ENCODE measurements at places on chromosomes 6 and 20. TPM values are rescaled to one million over a fixed set of nuclear protein-coding genes. Genes with fewer than 3 reads are reported as not detected.
A peak's percentile ranks its signal among the peaks of the same experiment; 100 is the strongest.

DNA sequence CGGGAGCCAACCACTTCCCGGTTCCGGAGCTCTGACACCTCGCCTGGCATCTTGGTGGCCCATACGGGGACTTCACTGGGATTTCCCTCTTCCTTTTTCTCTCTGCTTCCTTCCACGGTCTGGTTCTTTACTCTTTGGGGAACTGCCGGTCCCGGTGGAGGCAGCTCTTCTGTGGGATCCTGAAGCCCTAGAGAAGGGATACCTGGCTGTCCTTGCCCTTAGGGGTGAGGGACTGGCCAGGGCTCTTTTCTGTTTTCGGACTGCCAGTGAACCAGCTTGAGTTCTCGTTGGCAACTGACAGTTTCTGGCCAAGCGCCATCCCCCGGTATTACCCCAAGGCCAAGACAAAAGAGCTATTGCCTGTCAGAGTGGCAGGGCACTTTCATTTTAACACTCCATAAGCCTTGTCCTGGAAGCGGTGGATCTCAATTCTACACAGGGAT, 880 bp upstream of the CPXM1 start:
- no peak for ATAC-seq

DNA sequence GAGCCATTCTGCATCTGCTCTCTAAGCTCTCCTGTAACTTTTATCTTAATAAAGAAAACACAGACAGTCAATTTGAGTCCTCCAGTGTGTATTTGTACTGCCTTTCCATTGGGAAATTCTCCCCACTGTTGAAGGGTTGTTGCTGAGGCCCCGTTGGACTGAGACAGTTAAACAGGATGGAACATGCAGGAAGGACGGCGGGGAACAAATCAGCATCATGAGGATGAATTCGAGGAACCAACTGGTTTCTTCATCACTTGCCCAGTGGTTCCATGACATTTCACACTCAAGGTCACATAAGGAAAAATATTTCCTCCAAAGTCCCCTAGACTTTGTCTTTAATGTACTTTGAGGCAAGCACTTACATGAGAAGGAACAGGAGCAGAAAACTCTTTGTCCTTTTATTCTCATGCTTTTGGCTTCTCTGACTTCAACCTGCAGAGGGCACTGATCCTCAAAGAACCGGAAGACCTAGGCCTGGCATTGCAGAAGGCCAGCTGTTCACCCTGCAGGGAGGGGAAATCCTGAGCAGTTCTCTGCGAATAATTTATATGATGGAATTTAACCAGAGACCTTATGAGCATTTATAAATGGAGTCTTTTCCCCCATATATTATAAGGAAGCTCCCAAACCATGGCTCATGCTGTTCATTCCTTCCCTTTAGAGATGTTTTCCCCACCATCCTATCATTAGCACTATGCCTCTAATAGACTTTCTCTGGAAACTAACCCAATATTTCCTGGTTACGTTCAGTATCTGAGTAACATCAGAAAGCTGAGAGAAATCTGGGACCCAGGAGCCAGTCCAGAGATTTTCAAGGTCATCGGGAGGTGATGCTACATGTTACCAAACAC, 55.2 kb upstream of the ADGRF1 start:
- peak; percentile 98 for ATAC-seq

- no peak for ATAC-seq
Measured at GRCh38 chr6:46898006-46898405, 23.7 kb downstream of the ADGRF5 start.

GRCh38 chr6:129209355-129209754, 326.4 kb downstream of the LAMA2 start:
- ATAC-seq, result no peak

DNA sequence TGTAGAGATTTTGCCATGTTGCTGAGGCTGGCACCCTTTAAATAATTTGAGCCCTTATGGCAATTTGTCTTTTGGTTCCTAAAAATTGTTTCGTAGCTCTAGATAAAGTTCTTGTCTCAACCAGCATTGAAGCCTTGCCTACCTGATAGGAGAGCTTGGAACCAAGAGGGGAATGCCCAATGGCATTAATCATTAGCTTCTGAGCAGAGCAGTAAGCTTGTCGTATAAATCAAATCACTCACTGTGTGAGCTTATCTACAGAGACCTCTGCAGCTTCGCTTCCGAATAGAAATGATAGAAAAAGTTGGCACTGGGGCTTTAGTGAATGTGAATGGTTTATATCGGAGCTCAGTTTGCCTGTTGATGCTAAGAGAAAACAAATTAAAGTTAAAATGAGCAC, 10.7 kb downstream of the ANKRD6 start:
- ATAC-seq, result no peak

DNA sequence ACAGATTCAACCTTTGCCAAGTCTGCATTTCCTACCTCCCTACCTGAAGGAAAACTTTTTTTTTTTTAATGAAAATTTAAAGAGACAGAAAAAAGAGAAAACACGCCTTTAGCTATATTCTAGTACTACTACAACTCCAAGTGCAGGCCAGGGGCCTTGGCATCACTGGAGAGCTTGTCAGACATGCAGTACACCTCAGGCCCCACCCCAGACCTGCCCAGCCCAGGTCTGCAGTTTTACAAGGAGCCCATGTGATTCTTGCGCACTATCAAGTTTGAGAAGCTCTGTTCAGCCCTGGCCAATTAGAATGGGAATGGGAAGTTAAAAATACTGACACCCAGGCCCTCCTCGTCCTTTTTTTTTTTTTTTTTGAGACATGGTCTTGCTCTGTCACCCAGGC, 85.0 kb downstream of the NFATC2 start:
- no peak for ATAC-seq

DNA sequence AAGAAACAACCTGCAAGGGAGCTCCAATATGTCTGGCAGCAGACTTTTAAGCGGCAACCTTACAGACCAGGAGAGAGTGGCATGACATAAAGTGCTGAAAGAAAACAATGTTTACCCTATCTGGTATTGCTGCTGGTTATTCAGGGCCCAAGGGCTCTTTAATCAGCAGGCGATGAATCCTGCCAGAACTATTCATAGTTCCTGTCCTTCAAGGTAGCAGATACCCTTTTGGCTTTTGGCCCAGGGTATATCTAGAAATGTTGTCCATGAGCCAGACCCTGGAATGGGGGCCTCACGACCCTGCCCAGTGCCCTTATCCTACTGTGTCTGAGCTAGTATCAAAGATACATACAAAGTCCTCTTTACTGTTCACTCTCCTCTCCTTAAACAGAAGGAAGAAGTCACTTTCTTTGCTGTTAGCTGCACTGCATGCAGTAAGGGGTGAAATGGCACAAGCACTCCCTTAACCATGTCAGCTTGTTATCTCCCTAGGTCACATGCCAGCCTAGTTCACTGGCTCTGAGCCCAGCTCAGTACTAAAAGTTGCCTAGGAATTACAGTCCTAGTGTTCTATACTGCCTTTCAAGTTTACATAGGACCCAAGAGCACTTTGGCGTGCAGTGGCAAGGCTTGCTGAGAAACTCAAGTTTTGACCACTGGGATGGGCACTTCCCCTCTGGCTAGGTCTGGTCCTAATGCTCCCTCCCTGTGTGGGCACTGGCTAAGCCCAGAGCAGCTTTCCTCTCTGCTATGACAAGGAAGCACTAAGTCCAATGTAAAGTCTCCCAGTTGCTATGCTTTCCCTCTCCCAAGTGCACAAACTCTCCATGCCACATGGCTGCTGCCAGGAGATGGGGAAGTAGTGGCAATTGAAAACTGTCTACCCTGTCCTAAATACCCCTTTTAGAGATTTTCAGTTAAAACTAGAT, 122.0 kb downstream of the HTR1B start:
- ATAC-seq, result no peak

- peak; percentile 76 for ATAC-seq
Measured at GRCh38 chr6:33589731-33590530, 9.9 kb upstream of the BAK1 start.

DNA sequence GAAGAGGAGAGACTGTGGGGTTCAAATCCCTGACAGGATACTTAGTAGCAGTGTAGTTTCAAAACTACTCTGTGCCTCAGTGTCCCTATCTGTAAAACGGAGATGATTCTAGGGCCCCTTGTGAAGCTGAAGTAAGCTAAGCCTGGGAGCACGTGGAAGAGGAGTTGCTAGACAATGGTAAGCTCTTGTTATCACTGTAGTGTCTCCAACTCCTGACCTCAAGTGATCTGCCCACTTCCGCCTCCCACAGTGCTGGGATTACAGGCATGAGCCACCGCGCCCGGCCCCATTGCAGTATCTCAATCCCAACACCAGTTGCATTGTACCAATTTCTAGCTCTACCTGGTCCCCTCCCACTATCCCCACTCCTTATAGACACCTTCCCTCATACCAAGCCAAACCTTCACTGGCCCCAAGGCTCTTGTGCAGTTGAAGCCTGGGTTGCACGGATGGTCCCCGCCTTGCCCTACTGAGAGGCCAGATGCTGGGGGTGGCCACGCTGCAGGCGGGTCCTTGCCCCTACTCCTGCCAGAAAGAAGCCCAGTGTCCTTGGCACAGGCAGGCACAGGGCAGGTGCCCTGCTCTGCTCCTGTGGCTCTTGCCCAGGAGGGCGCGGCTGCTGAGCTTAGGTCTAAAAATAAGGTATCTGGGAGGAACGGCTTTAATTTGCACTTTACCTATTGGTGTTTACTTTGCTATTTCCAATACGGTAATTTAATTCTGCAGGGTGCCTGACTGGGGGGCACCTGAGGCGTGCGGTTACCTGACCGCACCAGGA, 118.1 kb downstream of the VEGFA start:
- ATAC-seq, result no peak

DNA sequence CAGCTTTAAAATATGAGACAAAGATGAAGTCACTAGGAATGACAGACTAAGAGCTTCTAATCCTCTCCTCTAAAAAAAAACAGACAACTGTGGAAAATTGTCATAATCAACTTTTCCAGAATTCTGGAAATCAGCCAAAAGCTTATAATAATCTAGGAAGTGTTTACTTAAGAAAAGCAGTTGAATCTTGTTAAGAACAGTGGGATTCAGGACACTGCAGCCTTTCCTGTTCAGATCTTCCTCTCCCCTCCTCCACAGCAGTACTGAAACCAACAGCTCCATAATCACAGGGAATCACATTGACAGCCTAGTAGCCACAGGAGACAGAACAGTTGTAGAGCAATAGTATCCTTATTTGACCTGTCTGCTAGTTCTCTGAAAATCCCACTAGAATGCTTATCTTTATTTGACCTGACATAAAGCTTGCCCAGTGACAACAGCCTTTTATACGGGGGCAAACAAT, 41.6 kb downstream of the IBTK start:
- no peak for ATAC-seq

- no peak for ATAC-seq
Measured at GRCh38 chr6:97187951-97188350, 95.1 kb downstream of the MMS22L start.

- ATAC-seq, result no peak
Measured at GRCh38 chr20:59784791-59785668, 148.4 kb downstream of the SYCP2 start.

- ATAC-seq, result no peak
Measured at GRCh38 chr6:21045135-21045700, 511.0 kb downstream of the CDKAL1 start.

- ATAC-seq, result peak; percentile 97
Measured at GRCh38 chr20:2051946-2052345, 49.7 kb upstream of the STK35 start.

GRCh38 chr6:42293386-42293977, 75.8 kb upstream of the MRPS10 start:
- no peak for ATAC-seq

GRCh38 chr20:34888468-34888867, 12.1 kb downstream of the ACSS2 start:
- ATAC-seq, result no peak

DNA sequence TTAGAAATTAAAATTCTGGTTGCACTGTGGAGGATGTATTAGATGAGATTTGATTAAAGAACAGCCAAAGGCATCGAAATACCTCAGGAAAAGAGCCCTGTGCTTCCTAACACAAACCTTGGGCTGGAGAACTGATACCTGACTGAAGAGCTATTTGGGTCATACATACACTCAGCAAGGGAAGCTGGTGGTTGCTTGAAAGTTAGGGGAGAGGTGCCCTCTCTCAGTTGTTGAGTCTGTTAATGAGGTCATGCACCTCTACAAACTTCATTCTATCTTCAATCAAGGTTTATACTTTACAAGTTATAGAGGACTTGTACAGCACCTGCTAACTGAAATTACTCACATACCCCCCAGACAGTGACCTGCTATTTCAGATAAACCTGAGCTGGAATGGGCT, 25.5 kb downstream of the FAM184A start:
- ATAC-seq, result no peak

- ATAC-seq, result no peak
Measured at GRCh38 chr6:49918787-49919186, 45.2 kb downstream of the DEFB114 start.

GRCh38 chr6:41736186-41736733, 852 bp upstream of the TFEB start:
- no peak for ATAC-seq

- no peak for ATAC-seq
Measured at GRCh38 chr6:45433533-45434380, 56.0 kb upstream of the SUPT3H start.

GRCh38 chr6:154358019-154358545, 1.5 kb upstream of the IPCEF1 start:
- no peak for ATAC-seq

- peak; percentile 70 for ATAC-seq
Measured at GRCh38 chr20:37220731-37221130, 40.9 kb downstream of the GHRH start.

DNA sequence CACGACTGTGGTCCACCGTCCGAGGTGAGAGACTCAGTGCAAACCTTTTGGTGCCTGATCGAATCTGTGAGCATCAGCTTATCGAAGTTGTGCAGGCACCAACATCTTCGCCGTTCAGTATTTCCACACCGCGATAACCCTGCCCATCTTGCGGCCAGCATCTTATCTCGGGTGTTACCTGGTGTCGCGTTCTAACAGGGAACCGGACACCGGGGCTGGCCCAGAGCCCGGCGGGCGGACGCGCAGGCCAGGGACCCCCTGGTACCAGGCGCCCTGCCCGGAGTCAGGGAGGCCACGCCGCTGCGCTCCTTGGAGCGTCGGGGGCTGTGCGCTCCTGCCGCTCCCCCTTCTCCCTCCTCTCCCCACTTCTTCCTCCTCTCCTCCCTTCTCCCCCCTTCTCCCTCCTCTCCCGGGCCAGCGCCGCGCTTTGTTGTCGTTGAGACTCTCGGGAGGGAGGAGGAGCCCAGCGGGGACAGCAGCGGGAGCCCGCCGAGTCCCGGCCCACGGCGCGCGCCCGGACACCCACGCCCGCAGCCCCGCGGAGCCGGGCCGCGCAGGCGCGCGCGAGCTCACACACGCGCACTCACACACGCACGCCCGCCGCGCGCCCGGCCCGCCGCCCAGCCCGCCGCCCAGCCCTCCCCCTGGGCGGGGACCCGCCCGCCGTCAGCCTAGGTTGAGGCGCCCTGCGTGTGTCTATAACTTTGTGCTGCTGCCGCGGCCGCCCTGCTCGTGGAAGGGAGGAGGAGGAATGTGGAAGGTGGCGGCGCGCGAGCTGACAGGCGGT, 1.4 kb upstream of the FOXO3 start:
- peak; percentile 52 for ATAC-seq

C6orf47 gene
- 24.6 TPM for total RNA-seq

SMAP1 gene
- 35.5 TPM for total RNA-seq

BPI gene
- 0.05 TPM for total RNA-seq

NXT1 gene
- 29.8 TPM for total RNA-seq

CRISP2 gene
- not detected for total RNA-seq

CST2 gene
- total RNA-seq, result not detected

CLDN20 gene
- 1.8 TPM for total RNA-seq

ADGRG6 gene
- total RNA-seq, result 1.1 TPM

NKX2-4 gene
- total RNA-seq, result not detected

GCNT2 gene
- 4.6 TPM for total RNA-seq

ID4 gene
- total RNA-seq, result 36.4 TPM

MRAP2 gene
- total RNA-seq, result 1.8 TPM

HLA-DQA1 gene
- total RNA-seq, result 0.57 TPM

OR2H2 gene
- 1.1 TPM for total RNA-seq

PGBD1 gene
- 4.0 TPM for total RNA-seq

UFL1 gene
- total RNA-seq, result 26.3 TPM

BTN1A1 gene
- 0.16 TPM for total RNA-seq

WFDC5 gene
- not detected for total RNA-seq
